ENCODE measurements at places on chromosomes 2 and 18.

DNA sequence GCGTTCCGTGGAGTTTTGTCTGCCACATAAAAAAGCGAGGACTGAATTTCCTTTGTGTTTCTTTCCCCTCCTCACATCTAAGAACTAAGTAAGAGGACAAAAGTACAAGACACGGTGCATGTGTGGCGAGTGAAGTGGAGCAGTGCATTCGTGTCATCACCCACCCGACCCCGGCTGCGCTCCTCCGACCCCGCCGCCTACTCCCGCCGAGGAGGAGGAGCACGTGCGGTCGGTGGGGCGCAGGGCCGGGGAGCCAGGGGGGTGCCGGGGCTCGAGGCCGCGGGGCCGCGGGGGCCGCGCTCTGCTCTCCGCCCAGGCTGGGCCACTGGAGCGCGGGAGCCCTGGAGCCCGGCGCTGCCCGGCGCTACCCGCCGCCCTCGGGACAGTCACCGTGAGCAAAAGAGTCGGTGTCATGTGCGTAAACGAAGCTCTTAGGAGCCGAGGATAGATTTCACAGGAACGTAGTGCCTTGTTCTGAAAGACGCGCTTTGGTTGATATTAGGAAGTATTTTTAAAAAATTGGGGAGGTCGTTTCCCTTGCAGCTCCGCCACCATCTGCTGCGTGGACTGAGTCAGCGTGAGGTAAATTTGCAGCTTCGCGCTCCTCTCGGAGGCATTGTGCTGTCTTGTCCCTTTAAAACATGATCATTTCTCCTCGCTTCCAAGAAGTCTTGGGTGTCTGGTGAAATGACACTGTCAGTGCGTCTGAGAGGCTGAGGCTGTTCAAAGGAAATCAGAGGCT, 11.0 kb downstream of the TBR1 start:
- DNase-seq = peak; percentile 14

DNA sequence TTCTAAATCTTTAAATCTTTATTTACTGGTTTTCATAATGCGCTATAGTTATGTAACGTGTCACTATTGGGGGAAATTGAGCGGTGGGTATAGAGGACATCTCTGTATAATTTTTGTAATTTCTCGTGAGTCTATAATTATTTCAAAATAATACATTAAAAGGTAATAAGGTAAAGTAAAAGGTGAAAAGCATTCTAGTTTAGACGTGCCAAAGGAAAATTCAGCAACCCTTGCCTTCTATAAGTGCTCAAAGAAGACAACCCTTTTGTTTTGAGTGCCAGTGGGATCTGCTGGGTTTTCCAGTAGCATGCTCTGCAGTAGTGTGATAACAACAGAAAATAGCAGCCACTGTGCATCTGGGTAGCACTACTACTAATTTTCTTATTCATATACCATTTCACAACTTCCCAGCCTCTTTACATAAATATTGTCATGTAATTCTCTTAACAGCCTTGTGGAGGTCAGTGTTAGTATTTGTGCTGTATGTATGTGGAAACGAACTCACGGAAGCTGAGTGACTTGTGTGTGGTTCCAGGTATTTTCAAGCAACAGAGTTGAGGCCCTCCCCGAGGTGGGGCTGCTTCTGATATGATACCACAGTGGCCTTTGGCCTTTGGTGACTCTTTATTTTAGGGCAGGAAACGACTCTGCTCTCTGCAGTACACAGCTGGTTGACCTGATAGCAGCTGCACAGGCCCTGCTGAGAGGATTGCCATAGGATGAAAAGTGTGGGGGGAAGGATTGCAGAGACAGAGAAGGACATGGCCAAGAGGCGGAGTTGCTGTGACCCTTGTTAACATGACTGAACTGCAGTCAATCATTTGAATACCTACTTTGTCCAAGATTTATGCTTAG, 104.5 kb downstream of the TDRD15 start:
- no peak for DNase-seq

- no peak for DNase-seq
Observed at GRCh38 chr2:230913406-230914143, 11.5 kb downstream of the GPR55 start.

DNA sequence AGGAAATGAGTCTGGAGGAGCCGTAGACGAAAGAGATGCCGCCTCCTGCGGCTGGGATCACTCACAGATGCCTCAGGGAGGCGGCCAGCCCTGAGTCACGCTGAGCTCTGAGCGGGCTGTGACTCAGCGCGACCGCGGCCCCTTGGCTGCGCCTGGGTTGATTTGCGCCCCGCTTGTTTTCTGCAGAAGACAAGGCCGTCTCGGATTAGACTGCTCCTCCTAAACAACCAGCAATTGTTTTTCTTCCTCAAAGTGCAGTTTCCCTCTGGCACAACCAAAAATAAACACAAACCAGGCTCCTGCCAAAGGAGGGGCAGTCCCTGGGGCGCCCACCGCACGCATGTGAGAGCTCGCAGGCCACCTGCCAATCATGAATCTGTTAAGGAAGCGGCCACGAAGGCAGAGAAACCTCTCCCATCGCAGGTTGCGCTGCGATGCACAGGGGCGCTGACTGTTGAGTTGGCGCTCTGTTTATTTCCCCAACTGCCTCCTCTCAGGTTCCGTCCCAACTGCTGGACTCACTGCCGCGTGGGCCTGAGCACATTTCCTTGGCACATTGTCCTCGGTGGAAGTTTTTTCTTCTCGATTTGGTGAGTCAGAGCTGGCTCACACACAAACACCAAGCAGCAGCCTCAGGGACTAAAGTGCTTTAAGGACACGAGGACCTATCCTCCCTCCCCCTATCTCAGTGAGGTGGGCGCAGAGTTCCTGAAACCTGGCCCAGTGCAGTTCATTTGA, 85.2 kb upstream of the NDUFV2 start:
- DNase-seq = peak; percentile 92

Data from fibroblast of gingiva (primary cell).